ENCODE measurements at places on chromosomes 3 and 15. TPM values are rescaled to one million over a fixed set of nuclear protein-coding genes. Genes with fewer than 3 reads are reported as not detected.

DNA sequence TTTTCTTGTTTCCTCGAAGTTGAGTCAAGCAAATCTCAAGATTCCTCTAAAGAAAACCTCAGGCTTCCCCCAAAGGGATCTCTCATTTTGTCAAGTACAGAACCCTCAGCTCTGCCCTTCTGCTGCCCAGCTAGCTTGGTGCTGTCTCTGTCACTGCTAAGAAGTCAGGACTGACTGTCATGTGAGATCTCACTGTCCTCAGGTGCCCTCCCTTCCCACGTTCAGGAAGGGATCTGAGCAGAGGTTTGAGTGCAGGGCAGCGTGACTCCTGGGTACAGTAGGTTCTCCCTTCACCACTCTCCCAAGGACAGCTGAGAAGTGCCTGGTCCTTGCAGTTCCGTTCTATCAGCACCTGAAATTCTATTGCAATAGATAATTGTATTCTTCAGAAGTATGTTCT lies 229.7 kb downstream of the SLCO3A1 start:
- DNase-seq: no peak

- no peak for DNase-seq
These were observed 167.0 kb downstream of the ATP10A start for GRCh38 chr15:25695875-25696760.

GRCh38 chr15:25251700-25252390 lies 187.0 kb downstream of the UBE3A start:
- no peak for DNase-seq

DNA sequence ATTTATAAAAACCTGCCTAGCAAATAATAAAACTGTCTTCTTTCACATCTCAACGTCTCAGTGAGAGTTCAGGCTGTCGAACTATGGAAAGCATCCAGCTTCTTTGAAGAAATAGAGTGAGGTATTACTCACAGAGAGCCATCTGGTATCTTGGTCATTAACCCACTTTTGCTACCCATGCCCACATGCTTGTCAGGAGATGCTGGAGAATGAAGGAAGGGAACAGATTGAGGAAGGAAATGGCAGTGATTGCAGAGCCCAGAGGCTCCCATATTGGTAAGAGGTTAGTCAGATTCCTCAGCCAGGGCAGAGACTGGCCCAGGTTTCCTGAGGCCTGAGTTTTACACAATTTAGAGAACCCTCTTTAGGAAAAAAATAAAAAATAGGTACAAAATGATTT lies 119.1 kb downstream of the B3GALNT1 start:
- DNase-seq: no peak

Gene AHSG
- polyA plus RNA-seq: 1.9 TPM

GRCh38 chr15:28904541-28905315 lies 19.0 kb downstream of the APBA2 start:
- DNase-seq: no peak

DNA sequence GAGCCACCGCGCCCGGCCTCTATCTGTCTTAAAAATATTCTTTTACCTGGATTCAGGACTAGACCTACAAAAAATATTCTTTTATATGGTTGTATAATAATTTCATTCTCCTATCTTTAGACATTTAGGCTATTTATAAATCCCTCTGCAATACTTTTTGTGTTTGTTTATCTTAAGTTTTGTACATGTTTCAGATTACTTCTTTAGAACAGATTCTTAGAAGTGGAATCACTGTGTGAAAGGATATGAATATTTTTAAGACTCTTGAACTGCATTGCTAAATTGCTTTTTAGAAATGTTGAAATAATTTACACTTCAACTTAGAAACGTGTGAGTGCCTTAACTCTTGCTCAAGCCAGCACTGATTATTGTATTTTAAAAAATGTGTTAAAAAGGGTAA lies 131.3 kb upstream of the PTX3 start:
- DNase-seq: no peak

DNA sequence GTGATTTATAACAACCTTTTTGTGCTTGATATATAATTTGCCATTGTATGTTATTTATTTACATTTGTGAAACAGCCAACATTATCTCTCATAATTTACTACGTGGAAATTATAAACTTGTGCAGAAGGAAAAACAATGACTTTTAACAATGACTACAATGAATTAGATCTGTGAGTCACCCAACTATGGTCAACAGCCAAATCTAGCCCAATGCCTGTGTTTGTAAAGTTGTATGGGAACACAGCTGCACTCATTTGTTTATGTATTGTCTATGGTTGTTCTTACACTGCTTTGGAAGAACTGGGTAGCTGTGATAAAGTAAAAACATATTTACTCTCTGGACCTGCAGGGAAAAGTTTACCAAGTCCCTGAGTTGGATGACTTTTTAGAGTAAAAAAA lies 110.4 kb downstream of the OTOL1 start:
- DNase-seq: no peak

Gene HDC
- polyA plus RNA-seq: 1.3 TPM

- no peak for DNase-seq
These were observed 5.1 kb downstream of the ONECUT1 start for GRCh38 chr15:52784799-52785671.

DNA sequence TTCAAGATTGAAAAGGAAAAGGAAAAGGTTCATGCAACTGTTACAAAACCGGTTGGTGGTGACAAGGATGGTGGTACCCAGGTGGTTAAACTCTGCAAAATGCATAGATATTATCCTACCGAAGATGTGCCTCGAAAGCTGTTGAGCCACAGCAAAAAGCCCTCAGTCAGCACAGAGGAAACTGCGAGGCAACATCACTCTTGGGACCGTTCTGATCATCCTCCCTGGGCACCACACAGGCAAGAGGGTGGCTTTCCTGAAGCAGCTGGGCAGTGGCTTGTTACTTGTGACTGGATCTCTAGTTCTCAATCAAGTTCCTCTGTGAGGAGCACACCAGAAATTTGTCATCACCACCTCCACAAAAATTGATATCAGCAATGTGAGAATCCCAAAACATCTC lies 86.9 kb downstream of the PLCH1 start:
- DNase-seq: no peak

Gene ZSCAN2
- 23.0 TPM for polyA plus RNA-seq

Gene ALDH1A3
- polyA plus RNA-seq: 5.6 TPM

GRCh38 chr3:159080821-159081220 lies 279.0 kb downstream of the MFSD1 start:
- DNase-seq: no peak

- no peak for DNase-seq
These were observed 26.8 kb downstream of the RAB6B start for GRCh38 chr3:133868758-133869475.

Gene CYP1A1
- not detected for polyA plus RNA-seq

DNA sequence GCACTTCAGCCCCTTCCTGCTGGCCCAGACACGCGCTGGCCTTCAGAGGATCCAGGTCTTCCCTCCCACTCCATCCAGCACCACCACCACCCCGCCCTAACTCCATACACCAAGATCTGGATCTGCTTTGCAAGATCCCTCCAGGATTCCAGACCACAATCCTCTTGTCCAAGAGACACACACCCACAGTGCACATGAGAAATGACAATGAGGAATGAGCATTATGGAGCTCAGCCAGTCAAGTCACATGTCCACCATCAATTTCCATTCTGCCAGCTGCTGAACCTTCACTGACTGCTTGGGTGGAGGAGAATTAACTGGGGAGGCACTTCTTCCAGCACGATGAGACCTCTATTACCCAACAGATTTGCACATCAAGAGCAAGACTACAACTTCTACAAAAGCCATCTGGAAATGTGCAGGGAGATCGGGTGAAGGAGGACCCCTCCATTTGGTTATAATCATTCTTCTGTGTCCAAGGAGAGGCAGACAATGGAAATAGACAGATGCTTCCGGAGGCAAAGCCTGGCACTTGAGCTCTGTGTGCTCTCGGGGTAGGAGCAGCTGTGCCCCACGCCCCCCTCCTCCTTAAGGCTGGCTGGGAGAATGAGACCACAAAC lies 12.3 kb upstream of the SPATA12 start:
- DNase-seq: no peak

DNA sequence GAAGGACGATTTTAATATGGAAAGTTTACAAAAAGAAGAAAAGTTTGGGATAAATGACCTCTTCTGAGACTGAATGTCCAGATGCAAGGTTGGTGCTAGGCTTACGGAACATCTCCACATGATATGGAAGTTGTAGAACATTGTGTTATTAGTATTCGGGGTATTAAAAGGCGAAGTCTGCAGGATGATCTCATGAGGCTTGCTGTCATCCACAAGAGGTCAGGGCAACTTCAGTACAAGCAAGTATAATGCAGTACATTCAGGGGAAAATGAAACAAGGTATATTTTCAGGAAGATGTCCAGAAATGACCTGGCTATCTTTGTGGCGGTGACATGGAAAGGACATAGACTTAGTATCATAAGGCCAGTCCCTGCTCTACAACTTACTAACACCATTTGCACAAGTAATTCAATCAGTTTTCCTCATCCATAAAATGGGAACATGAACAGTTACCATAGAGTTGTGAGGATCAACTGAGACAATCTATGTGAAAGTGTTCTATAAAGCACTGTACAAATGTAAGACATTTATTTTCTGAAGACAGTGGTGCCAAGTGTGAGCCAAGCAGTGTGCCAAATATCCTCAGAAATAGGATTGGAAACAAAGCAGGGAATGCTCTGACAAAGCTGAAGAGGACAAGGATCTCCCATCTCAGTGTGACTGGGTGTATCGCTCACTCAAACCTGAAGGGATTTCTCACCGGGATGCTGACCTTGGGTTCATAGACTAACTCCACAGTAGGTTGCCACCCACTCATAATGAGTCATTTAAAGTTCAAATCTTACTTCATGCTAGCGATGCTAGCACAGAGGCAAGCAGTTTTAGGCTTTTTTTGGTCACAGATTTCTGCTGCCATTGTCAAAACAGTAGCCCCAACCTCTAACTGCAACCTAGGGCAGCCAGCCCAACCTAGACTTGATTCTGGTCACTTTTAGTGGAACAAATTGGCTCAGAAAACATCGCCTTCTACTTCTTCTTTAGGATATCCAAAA lies 118.3 kb downstream of the TIGIT start:
- DNase-seq: no peak

DNA sequence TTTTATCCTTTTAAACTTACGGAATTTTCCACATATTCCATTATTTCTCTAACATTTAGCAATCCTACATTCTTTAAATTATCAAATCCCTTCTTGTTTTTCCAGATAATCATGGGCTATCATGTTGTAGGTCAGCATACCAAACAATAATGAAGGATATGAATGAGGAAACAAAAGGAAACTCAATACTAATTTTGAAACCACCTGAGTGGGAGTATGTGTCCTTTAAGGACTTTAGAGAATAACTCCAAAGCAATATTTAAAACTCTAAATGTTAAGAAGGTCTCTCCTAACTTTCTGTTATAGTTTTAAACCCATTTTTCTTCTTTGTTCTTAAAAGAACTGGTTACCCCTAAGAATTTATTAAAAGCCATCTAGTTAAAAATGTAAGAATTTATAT lies 43.0 kb downstream of the TP53BP1 start:
- DNase-seq: no peak

Gene ATP1B3
- 161 TPM for polyA plus RNA-seq

GRCh38 chr3:16801698-16802097 lies 83.1 kb upstream of the PLCL2 start:
- DNase-seq: no peak

Gene PLSCR5
- not detected for polyA plus RNA-seq

DNA sequence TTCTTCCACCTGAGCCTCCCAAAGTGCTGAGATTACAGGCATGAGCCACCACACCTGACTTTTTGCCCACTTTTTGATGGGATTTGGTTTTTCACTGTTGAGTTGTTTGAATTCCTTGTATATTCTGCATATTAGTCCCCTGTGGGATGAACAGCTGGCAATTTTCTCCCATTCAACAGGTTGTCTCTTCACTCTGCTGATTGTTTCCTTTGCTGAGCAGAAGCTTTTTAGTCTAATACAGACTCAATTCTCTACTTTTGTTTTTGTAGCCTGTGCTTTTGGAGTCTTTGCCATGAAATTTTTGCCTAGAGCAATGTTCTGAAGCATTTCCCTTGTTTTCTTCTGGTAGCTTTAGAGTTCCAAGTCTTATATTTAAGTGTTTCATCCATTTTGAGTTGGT lies 62.7 kb upstream of the MFGE8 start:
- no peak for DNase-seq

Gene POLQ
- polyA plus RNA-seq: 5.9 TPM

DNA sequence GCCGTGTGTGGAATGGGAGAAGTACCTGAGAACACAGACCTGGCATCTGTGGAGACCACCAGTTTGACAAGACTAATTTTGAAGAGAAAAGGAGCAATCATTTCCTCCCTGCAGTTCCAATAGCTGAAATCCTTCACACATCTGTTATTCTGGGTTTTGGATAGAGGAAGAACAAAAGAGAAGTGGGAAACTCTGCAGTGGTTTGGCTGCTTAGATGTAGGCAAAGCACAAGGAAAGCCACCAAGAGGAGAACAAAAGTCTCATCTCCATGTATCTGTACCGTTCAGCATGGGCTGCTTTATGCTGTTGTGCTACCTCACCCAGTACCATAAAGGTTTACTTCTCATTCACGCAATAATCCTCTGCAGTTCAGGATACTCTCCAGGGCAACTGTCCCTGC lies 153.1 kb upstream of the COL8A1 start:
- DNase-seq: no peak

Gene SPINK8
- polyA plus RNA-seq: 0.35 TPM

GRCh38 chr15:29124581-29125381 lies 144.8 kb downstream of the NSMCE3 start:
- no peak for DNase-seq

Gene GABRR3
- not detected for polyA plus RNA-seq

Gene ANKUB1
- polyA plus RNA-seq: 0.63 TPM

DNA sequence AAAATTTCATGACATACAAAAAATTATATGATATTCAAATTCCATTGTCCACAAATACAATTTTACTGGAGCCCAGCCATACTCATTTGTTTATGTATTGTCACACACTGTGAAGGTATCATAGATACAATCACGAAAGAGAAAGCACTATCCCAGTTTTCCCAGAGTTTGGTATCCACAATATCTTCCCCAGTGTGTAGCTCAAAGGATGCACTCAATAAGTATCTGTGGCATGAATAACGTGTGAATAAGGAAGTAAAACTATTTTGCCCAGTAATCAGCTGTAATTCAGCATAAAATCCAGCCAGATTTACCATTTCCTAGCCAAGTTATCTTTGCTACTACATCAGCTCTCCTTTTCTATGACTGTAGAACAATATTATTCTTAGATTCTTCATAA lies 131.3 kb upstream of the KCNMB2 start:
- DNase-seq: no peak

Gene TF
- 3.7 TPM for polyA plus RNA-seq

Gene LSAMP
- 14.7 TPM for polyA plus RNA-seq

Gene DISP2
- polyA plus RNA-seq: 0.78 TPM

Gene P2RY1
- polyA plus RNA-seq: 7.0 TPM

- DNase-seq: no peak
These were observed 32.2 kb downstream of the GPR176 start for GRCh38 chr15:39887832-39888231.

DNA sequence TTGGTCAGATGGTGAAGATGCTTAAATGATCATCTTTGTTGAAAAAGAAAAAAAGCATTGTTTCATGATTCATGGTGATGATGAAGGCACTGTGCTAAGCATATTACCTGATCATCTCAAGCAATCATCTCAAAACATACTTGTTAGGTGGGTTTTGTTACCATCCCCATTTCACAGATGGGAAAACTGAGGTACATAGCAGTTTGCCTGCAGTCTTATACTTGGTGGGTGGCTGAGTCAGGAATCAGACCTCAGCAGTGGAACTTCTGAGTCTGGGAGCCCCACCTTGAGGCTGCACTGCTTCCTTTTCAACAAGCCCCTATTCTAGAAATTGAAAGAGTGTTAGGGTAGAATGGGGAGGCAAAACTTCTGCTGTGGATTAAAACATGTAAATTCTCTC lies 341.1 kb downstream of the THSD4 start:
- no peak for DNase-seq
